Liver (tissue), 10 donors: ENCODE measurements at places on chromosomes 7 and 10.

GRCh38 chr7:52547308-52547910 lies 488.0 kb upstream of the POM121L12 start:
- no peak for DNase-seq

- no peak for DNase-seq
Observed at GRCh38 chr7:14487701-14488395, 414.7 kb downstream of the DGKB start.

GRCh38 chr10:68987611-68988010 lies 992 bp upstream of the KIFBP start:
- no peak for DNase-seq

DNA sequence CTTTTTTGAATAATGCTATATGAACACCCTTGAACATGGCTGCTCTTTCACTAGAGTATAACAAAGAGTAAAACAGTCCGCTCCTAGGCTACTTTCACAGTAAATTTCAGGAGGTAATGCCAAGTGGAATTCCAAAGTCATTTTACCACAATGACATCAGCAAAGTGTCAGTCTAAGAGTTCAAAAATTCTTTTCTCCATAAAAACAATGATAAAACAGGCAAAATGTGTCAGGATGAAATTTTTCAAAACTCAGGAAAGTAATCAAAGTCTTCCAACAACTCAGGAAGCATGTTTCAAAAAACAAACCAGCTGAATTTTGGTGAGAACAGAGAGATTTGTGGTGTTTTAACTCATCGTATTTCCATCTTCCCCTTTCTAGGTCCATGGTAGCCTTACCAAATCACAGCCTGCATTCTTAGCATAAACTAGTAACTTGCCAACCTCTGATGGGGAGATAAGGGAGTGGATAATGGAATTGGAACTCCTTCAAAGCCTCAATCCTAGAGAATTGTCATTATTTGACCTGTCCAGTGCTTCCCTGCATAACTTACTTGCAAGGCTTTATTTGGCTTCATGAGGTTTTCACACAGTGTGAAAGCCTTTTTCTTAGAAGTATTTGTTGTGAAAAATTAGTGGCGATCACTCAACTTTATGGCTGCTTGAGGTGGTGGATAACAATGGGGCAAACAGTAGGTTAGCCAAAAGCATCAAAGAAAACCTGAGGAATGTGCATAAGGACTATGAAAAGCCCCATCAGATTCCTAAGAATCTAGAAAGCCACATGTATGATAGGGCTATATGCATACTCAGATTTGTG lies 302.7 kb downstream of the HDAC9 start:
- DNase-seq, result no peak

- no peak for DNase-seq
Observed at GRCh38 chr7:135741905-135742304, 6.7 kb downstream of the FAM180A start.

DNA sequence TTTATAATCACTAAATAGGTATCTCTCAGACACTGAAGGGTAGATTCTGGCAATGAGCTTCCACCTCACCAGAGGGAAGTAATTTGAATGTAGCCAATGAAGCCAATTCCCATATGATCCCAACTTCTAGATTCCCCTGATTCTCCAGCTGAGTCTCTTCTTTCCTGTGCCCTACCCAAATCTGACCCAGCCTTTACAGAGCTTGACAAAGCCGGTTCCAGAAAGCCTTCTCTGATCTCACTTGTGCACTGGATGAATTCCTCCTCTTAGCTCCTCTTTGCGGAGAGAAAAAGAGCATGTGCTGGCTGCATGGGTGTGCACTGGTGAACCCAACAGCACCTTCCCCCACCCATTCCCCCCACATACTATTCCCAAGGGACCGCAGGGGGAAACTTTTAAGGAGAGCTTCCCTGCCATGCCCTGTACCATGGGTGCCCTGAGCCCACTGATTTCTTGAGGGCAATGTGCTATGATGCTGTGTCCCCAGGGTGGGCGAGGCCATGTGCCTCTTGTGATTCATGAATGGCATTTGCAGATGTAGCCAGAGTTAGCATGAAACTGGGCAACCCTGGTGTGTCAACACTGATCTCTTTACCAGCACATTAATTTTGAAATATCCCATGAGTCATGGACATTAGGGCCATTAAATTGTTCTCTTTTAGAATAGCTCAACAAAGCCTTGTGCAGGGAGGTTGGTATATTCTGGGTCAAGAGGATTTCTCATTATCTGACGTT lies 50.4 kb upstream of the PLEKHA1 start:
- no peak for DNase-seq
